ENCODE measurements at places on chromosomes 12 and 14.

DNA sequence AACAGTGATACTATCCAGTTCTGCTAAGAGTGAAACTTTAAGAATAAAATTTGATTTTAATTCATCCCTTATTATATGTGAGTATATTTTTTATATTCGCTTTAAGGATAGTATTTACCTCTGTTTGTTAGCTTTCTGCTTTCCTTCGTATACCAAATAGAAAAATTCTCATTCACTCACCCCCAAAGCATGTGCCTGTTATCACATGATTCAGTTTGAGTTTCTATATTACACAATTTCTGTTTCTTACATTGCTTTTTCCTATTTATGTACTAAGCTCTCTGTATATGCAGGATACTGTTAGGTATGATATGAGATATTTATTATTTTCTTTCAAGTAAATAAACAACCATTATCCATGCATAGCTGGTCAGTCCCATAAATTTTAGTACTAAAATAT lies 275.2 kb downstream of the FBXL14 start:
- no peak for DNase-seq

DNA sequence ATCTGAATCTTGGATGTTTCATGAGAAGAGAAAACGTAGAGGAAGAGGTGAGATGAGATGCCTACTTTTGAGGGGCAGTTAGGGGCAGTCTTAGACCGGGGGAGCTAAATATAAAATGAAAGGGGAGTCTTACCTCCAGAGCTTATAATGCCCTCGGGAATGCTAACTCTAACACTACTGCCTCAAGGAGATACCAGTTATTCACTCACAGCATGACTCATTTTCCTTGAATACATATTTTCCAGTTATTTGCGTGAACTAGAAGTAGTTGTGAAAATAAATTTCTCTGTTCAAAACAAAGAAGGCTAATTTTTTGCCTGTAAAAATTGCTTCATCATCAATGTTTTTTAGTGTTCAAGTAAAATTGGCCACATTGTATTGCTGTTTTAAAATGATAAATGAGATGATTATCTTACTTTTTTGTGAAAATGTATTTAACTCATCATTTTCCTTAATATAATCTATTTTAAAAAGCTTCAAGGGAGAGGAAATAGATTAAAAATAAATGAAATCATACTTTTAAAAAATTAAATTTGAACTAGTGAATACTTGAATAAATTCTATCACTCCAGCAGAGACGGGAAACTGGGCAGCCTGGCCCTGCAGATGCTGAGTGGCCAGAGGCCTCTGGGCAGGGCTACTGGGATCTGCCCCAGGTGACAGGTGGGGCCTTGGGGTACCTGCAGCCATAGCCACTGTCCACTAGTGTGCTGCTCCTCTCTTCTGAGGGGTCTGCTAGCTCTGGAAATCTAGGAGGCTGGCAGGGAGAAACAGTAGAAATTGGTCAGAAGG lies 339.3 kb downstream of the EGLN3 start:
- no peak for DNase-seq

DNA sequence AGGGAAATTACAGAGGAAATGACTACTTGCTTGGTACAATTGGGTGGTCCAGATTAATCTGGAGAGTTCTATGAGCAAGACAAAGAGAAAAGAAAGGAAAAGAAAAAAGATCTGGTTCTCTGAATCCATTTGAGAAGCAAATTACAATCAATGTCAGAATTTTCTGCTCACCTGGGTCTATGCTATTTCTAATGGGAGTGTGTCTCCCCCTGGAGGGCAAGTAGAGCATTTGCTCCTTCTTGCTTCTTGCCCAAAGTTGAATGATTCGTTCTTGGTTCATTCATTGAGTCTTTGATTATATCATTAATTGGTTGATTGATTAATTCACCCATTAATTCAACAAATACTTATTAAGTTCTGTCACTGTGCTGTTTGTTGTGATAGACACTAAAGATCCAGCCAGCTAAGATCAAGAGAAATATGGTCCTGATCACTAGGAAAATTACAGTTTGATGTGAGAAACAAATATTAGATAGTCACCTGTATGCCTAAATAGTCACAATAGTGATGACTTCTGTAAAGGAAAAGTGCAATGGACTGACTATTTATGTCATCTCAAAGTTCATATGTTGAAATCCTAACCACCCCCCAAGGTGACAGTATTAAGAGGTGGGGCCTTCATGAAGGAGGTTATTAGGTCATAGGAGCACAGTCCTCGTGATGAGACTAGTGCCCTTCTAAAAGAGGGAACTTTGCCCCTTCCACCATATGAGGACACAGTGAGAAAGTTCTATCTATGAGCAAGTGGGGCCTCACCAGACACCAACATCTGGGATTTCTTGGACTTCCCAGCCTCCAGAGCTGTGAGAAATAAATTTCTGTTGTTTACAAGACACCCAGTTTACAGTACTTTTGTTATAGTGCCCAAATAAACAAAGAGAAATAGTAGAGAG lies 8.0 kb upstream of the ASB8 start:
- DNase-seq: peak; percentile 24

DNA sequence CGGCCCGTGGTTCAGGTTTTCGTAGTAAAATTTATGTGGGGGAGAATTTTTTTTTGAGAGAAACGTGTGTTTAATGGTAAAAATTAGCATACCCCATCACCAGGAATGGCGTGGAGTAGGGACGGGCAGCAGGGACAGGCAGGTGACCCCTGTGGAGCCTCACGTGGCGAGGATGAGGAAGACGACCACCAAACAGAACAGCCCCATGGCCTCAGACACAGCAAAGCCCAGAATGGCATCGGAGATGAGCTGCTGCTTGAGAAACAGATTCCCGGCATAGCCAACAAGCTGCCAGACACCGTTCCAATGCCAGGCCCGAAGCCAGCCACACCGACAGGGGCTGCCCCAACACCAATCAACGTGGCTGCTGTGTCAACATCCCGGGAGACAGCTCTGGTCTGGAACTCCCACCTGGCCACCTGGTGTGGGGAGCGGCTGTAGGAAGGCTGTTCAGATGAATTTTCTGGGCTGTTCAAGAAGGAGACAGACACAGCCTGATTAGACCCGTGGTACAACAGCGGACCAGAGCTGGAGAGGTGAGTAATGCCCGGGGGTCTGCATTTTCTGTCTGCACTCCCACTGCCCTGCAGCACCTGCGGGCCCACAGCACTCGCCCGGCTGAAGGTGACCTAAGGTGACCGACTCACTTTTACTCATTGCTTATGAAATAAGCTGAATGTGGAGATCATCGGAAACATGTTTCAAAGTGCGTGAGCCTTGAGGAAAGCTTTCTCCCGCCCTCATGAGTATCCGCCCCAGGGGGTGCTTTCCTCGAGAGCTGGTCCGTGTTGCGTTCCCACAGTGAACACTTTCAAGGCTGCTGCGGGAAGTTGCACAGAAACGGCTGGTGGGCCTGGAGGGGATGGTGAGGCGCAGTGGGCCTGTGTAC lies 10.6 kb downstream of the TMEM121 start:
- DNase-seq: no peak

DNA sequence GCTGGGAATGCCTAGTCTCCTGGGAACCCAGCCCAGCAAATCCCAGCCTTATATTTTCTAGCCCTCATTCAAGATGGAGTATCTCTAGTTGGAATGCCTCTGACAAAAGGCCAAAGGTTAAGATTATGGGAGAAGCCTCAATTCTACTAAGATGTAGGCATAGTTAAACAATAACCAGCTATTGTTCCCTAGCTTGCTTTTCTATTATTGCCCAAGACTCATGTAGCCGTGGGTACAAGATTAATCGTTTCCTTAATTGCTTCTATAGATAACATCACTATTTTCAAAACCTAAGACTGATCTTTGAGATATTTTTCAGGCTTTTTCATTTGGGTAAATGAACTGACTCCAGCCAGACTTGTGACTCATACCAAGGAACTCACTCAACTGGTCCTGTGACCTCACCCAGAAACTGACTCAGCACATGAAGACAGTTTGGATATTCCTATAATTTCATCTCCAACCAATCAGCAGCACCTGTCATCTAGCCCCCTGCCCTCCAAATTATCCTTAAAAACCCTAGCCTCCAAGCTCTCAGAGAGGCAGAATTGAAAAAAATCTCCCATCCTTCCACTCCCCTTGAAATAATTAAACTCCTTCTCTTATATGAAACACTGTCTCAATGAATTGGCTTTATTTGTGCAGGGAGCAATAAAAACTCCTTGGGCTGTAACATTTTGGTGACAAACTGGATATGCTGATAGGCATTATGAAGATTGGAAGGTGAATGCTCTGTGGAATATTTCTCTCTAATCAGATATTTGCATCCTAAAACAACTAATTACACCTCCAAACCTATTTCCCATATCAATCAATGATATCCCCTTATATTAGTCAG lies 589.0 kb downstream of the C12orf50 start:
- DNase-seq: no peak

DNA sequence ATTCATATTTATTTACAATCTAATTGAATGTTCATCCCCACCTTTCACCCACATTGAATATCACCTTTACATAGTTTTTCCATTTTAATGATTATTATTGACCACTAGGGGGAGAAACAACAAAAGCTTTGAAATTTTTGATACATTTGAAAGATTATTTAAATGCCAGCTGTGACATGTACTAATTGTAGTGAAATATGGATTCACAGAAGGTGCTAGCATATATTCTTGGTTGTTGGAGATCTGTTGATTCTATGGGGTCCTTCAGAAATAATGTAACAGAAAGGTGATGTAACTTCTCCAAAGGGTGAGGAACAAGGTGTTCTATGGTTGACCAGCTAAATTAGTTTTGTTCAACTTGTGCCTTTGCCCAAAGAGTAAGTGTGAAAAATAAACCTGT lies 22.4 kb upstream of the GPR33 start:
- DNase-seq: no peak

GRCh38 chr12:90836689-90837088 lies 118.3 kb downstream of the CCER1 start:
- no peak for DNase-seq

- no peak for DNase-seq
These were observed 4.9 kb downstream of the PHLDA1 start for GRCh38 chr12:76026643-76027063.

DNA sequence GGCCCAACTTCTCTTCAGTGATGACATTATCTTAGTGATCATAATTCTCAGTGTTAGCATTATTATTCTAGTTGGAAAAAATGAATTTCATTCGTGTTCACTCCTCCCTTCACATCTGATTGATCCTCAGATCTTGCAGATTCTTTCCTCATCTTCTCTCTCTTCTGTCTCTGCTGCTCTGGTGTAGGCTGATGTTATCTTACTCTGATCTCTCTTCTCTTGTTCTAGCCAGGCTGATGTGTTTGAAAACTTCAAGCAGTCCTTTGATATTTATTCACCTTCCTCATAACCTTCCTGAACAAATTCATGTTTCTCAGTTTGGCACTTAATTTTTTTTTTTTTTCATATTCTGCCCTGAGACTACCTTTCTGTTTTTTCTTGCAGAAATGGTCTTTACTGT lies 5.6 kb upstream of the TBK1 start:
- no peak for DNase-seq

DNA sequence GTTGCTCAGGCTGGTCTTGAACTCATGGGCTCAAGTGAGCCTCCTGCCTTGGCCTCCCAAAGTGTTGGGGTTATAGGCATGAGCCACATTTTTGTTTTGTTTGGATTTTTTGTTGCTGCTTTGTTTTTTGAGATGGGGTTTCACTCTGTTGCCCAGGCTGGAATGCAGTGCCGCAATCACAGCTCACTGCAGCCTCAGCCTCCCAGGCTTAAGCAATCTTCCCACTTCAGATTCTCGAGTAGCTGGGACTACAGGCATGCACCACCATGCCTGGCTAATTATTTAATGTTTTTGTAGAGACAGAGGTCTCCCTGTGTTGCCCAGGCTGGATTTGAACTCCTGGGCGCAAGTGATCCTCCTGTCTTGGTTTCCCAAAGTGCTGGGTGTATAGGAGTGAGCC lies 5.7 kb upstream of the PLEK2 start:
- DNase-seq: no peak

DNA sequence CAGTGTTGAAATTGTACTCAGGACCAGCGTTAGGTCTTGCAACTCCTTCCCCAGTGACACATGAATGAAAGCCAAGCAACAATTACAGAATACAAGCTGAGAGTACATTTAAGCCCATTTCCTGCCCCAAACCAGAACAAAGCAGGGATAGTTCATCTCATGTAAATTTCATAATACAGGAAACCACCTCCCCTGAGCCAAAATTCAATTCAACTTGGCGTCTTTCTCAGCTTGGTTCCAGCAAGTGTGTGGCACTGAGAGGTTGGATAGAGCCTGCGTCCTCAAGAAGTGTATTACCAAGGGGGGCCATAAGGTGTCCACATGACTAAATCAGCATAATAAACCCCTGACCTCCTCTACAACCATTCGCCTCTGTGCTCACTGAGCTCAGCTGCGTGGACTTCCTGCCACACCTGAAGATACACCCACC lies 278.9 kb upstream of the CRY1 start:
- no peak for DNase-seq

GRCh38 chr14:64703395-64704142 lies 655 bp upstream of the PLEKHG3 start:
- no peak for DNase-seq

DNA sequence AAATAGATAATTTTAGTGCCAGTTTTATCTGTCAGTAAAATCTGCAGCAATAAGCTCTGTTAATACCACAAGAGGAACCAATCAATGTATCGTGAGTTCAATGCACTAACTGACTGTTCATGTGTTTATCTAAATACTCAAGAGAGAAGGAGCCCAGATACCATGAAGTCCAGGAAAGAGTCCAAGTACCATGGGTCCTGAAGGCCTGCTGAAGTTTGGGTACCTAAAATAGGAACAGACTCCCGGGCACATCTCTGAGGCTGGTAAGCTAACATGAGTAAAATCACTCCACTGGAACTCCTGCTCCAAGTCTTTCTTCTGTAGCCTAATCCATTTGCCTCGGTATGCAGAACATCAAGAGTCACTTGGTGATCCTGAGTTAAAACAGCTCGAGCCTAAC lies 71.1 kb downstream of the PRKD1 start:
- DNase-seq: no peak

GRCh38 chr12:47286676-47287075 lies 206.9 kb upstream of the AMIGO2 start:
- DNase-seq: no peak

- DNase-seq: no peak
These were observed 21.6 kb downstream of the ATF1 start for GRCh38 chr12:50785406-50786001.

DNA sequence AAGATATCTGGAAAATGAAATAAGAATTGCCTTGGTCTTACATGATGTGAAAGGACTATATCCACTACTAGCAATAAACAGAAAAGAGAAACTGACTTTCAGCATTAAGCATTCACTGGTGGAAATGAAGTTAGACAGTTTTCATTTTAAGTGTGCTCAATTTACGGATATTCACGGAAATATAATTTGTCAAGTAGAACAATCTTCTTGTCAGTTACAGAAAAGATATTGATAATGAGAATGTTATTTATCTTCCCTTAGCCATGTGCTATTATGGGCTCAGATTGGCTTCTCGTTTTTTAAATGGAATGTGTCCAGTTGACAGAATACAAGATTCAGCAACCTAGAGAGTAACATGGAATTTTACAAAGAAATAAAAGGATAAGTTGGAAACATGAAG lies 118.6 kb upstream of the SLCO1C1 start:
- DNase-seq: no peak

- DNase-seq: no peak
These were observed 127.6 kb downstream of the DPF3 start for GRCh38 chr14:72766296-72766695.

All from stimulated activated CD8-positive, alpha-beta memory T cell treated with anti-CD3 and anti-CD28 coated beads, Interleukin-7, amount 100 ng/mL, for 1 hour (primary cell).